Myometrial cell (primary cell): ENCODE measurements at places on chromosomes 2 and 18. TPM values are rescaled to one million over a fixed set of nuclear protein-coding genes. Genes with fewer than 3 reads are reported as not detected.

The UNC80 gene
- not detected in 2 replicates for total RNA-seq

The MAP2 gene
- total RNA-seq: 23.6 and 26.2 TPM in 2 replicates

The SPIRE1 gene
- total RNA-seq: 19.1 and 22.2 TPM in 2 replicates

The CTNNA2 gene
- not detected in 2 replicates for total RNA-seq

The GALNT13 gene
- 0.18 and 1.7 TPM in 2 replicates for total RNA-seq

The LAPTM4A gene
- 193 and 202 TPM in 2 replicates for total RNA-seq
